Cortex of kidney (tissue), 1 donor: ENCODE measurements at places on chromosomes 16 and 17.

- no peak for DNase-seq
These were observed 123.6 kb downstream of the MRTFB start for GRCh38 chr16:14194721-14195120.

GRCh38 chr16:81595629-81596292 is 151.2 kb downstream of the CMIP start:
- DNase-seq, result no peak

- DNase-seq, result no peak
These were observed 18.9 kb upstream of the DOK4 start for GRCh38 chr16:57505169-57505568.

DNA sequence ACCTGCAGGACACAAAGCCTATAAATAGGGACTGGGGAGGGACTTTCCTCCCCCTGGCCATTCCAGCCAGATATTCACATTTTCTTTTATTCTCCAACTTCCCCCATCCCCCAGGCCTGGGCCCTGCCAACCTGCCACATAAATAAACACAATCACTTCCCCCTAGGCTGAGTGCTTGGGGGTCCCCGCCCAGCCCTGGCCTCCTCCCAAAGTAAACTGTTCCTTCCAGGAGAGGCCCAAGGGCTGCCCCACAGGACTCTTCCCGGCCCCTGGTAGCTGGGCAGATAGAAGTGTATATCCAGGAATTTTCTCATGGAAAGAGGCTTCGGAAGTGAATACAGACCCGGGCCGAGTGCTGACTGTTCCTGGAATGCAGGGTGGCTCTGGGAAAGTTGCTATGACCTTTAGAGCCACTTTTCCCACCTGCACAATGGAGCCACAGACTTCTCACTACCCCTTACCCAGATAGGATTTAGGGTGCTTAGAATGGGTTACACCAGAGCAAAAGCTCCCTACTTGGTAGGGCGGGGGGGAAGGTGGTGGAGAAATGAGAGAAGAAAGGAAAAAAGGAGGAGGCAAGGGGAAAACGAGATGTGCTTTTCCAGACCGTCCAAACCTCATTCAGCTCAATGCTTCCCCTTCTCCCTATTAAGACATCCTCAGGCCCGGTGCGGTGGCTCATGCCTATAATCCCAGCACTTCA is 8.5 kb downstream of the CSF3 start:
- DNase-seq, result no peak

GRCh38 chr17:57852092-57852954 is 2.5 kb upstream of the MRPS23 start:
- no peak for DNase-seq

- DNase-seq, result no peak
These were observed 29.0 kb downstream of the RNF213 start for GRCh38 chr17:80289616-80290015.

GRCh38 chr17:6823011-6823442 is 8.5 kb downstream of the TEKT1 start:
- no peak for DNase-seq

- DNase-seq, result no peak
These were observed at the start of gene NOD2 for GRCh38 chr16:50692999-50693781. TSS of gene NOD2 (plus strand) at chr16:50693606. CDS start at chr16:50699496, 5,890 bp downstream.

DNA sequence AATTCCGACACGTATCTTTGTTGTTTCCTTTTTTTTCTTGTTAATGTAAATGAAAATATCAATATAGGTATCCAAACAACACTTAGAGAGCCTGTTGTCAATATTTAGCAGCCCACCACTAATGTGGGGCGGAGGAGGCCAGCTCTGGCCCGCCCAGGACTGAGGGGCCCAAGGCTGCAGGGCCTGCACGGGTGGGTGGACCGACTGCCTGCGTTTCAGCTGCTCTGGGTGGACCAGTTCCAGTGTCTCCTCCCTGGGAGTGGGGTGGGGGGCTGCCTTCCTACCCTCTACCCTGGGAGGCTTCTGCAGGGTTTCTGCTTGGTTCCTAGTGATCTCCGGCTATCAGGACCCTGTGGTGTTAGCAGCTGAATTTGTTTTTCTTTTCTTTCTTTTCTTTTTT is 15.9 kb upstream of the ADGRG1 start:
- no peak for DNase-seq

DNA sequence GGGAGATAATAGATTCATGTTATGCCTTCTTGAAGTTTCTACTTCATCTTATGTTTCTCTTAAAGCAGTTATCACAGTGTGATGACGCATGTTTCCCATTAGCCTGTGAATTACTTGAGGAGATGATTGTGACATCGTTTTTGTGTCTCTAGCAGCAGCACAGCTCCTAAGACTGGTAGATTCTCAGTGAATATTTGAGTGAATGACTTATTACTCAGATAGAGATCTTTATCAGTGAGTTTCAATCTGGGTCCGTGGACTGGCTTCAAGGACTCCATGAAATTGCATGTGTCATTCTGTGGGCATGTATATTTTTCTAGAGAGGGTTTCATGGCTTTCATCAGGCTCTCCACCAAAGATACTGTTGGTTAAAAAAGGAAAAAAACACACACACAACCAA is 29.9 kb downstream of the YPEL2 start:
- no peak for DNase-seq

- DNase-seq, result no peak
These were observed 44.0 kb downstream of the SPOP start for GRCh38 chr17:49633762-49634484.

- no peak for DNase-seq
These were observed 118.4 kb upstream of the CDC42EP4 start for GRCh38 chr17:73430165-73430680.

- no peak for DNase-seq
These were observed 4.3 kb downstream of the CENPX start for GRCh38 chr17:82018152-82018988.

GRCh38 chr17:7215136-7215638 is 4.4 kb downstream of the DLG4 start:
- no peak for DNase-seq

DNA sequence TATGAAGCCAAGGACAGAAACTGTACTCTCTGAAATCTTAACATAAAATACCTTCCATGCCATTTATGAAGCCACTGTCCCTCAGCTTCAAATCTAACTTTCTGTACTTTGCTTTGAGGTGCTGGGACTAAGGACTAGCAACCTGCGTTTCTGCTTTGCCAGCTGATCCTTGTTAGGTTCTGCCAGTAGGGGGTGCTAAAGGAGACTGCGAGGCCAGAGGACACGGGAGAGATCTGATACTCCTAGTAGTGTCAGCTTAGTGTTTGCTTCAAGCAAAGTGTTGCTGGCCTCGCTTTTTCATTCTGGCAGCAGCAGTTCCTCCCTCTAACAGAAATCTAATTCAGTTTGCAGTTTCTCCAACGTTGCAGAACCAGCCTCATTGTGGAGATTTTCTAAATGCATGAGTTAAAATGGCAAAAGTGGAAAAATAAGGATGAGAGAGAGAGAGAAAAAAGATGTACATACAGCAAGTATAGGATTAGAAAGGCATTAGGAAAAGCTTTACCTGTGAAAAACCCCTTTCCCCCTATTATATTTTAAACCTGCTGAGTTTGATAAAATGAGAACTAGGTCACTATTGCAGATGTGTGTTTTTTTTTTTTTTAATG is 297.5 kb downstream of the CA10 start:
- no peak for DNase-seq

DNA sequence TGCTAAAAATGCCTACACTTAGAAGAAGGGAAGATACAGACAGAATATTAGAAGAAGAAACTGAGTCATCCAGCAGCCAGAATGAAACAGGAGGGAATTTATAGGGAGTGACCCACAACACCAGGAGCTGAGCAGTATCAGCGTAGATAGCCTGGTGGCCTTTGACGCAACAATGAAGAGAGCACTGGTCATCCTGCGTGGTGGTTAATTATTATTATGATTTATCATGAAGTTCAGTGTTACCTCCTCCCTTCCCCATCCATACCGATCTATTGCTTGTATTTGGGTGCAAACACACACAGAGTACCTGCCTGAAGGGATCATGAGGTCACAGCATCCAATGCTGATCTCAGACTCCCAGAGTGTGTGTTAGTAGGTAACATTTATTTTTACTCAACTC is 38.5 kb downstream of the ERCC4 start:
- no peak for DNase-seq

- no peak for DNase-seq
These were observed 236.4 kb downstream of the KATNIP start for GRCh38 chr16:27786221-27786922.

GRCh38 chr17:33667671-33668070 is 374.6 kb upstream of the ASIC2 start:
- no peak for DNase-seq

DNA sequence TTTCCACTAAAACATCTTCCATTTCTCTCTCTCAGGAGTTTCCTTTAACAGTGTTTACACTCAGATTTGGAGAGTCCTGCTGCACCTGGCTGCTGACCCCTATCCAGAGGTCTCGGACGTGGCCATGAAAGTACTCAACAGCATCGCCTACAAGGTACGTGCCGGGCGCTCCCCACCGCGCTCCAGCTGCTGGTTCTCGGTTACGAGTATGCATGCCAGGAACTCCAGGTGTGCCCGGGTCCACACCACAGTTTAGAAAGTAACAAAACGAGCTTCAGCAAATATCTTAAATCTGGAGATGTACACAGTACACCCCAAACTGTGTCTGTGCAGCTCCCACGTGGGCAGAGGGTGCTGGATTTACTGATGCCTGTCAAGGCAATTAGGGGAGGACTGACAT is 82.9 kb upstream of the CHMP6 start:
- DNase-seq, result no peak

DNA sequence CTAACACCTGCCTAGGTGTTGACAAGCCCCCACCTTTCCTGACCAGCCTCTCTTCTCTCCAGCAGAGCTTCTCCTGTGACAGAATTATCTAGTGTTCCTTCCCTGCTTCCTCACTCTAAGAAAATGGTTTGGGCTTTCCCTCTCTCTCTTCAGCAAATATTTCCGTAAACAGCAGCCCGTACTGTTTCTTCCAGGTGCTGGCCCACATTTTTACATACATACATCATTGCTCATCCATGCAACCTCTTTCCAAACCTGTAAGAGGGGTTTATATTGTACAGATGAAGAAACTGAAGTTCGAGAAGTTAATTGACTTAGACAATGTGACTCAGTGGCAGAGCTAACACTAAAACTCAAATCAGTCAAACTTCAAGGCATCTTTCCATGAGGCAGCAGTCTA is 569 bp upstream of the TEKT3 start:
- DNase-seq, result no peak

- no peak for DNase-seq
These were observed 6.2 kb downstream of the LLGL2 start for GRCh38 chr17:75531721-75532072.

DNA sequence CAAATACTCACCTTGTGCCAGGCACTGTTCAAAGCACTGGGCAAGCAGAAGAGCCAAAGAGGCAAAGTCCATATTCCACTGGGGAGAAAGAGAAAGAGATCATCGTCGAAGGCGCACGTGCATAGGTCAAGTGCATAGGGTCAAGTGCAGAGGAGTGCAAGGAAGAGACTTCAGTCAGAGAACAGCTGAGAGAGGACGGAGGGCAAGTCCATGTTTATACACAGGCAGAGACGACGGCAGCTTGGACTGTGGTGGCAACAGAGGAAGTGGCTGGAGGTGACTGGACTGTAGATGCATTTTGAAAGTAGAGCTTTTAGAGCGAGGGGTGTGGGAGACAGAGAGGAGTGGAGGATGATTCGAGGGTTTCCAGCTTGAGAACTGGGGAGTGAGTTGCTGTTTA is 74.7 kb upstream of the SDK2 start:
- no peak for DNase-seq

GRCh38 chr16:48014349-48015135 is 141.3 kb downstream of the ABCC12 start:
- DNase-seq, result no peak

DNA sequence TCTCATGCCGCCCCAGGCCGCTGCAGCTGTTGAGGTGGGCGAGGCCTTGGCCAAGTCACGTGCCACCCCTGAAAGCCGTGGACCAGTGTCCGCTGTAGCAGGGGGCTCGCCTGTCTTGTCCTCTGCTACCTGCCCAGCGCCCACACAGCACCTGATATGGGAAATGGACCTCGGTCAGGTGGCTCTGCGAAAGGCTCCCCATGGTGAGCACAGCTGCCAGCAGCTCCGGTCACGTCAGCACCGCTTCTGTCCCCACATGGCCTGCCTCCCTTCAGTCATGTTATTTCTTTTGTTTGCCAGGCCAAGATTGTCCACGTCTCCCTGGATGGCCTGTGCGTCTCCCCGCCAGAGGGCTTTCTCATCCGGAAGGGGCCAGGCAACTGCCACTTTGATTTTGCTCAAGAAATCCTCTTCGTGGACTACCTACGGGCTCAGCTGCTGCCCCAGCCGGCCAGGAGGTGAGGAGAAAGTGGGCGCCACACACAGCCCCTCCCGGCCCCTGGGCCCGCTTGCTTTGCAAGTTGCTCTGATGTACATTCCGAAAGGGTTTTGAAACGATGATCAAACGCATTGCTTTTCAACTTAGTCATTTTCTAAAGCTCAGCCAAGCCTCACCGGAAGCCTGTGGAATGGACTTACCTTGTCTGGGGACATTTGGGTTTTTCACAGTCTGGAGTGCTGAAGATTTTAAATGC is 219.8 kb downstream of the KATNIP start:
- DNase-seq, result no peak
